ENCODE measurements at places on chromosomes 2 and 18. TPM values are rescaled to one million over a fixed set of nuclear protein-coding genes. Genes with fewer than 3 reads are reported as not detected.

MAP2 gene
- total RNA-seq: 123 TPM

C2orf15 gene
- total RNA-seq: 0.23 TPM

CDKL4 gene
- total RNA-seq: 0.75 TPM

ALK gene
- total RNA-seq: 2.1 TPM

PPP1R1C gene
- total RNA-seq: 1.7 TPM

LRP2 gene
- 27.5 TPM for total RNA-seq

RNF181 gene
- 75.8 TPM for total RNA-seq

CAVIN2 gene
- not detected for total RNA-seq

DNA sequence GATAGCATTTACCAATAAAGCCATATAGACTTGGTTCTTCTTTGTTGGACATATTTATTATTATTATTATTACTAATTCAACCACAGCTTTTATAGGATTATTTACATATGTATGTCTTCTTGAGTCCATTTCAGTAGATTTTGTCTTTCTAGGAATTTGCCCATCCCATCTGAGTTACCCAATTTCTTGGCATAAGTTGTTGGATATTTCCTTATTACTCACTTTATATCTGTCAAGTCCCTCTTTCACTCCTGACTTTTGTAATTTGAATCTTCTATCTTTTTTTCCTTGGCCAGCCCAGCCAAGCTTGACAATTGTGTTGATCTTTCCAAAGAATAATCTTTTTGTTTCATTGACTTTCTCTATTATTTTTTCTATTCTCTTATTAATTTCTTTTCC lies 543.7 kb downstream of the SUCLG1 start:
- no peak for DNase-seq
- no peaks in the 10 kb centered on the region for H3K4me1 ChIP-seq
- no peak overlapping the region for H3K4me3 ChIP-seq
- H3K36me3 ChIP-seq: no peaks in the 10 kb centered on the region

GRCh38 chr2:205579335-205579734 lies 103.0 kb upstream of the NRP2 start:
- H3K27me3 ChIP-seq: no peaks in the 10 kb centered on the region
- no peak overlapping the region for H3K4me3 ChIP-seq
- DNase-seq: no peak

GRCh38 chr2:33645861-33646260 lies 46.8 kb upstream of the FAM98A start:
- H3K4me3 ChIP-seq: no peak overlapping the region
- H3K27ac ChIP-seq: no peak overlapping the region
- no peaks in the 10 kb centered on the region for H3K27me3 ChIP-seq

DNA sequence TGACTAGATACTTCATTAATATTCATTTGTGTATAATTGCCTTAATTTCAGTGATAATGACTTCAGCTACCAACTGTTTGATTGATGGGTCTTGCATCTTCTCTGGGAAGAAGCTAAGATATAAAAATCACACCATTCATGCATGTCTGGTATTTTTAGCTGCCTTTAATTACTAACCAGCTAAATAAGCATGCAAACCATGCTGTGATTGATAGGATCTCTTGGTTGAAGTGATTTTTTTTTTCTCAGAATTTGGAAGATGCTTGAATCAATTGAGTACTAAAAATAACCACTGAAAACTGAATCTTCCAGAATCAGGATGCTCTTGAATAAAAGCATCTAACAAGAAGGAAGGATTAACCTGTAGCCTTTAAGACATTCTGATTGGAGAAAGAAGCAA lies 668.8 kb downstream of the TDRD15 start:
- no peaks in the 10 kb centered on the region for H3K36me3 ChIP-seq
- no peak for DNase-seq
- no peak overlapping the region for H3K4me3 ChIP-seq
- H3K27ac ChIP-seq: no peak overlapping the region

DNA sequence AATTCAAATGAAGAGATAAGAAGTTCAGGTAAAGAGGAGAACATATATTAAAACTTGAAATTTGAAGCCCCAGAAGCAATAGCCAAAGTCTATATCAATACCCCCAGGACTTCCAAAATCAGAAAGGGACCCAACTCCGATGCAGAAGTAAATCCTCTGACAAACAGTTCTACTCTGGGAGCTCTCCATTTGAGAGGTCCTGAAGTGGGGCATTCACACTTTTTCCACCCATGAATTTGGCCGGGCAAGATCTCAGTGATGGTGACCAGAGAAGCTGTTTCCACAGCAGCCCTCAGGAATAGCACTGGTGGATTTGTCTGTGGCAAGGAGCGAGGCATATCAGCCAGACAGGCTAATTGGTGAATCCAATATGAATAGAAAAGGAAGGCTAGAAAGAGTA lies 313.6 kb upstream of the MC4R start:
- H3K4me1 ChIP-seq: no peaks in the 10 kb centered on the region
- H3K4me3 ChIP-seq: no peak overlapping the region
- no peak overlapping the region for H3K27ac ChIP-seq
- H3K36me3 ChIP-seq: no peaks in the 10 kb centered on the region
- no peak for DNase-seq

GRCh38 chr2:36549165-36549574 lies 48.8 kb downstream of the FEZ2 start:
- peaks cover 9% of the 10 kb centered on the region for H3K4me1 ChIP-seq
- DNase-seq: no peak
- peaks cover 15% of the 10 kb centered on the region for H3K36me3 ChIP-seq
- H3K27me3 ChIP-seq: no peaks in the 10 kb centered on the region
- H3K4me3 ChIP-seq: no peak overlapping the region

- H3K27ac ChIP-seq: no peak overlapping the region
- no peaks in the 10 kb centered on the region for H3K4me1 ChIP-seq
- no peak overlapping the region for H3K4me3 ChIP-seq
- H3K36me3 ChIP-seq: peaks cover 11% of the 10 kb centered on the region
These were observed 19.4 kb downstream of the SFTPB start for GRCh38 chr2:85648619-85649018.

GRCh38 chr2:26885651-26886329 lies 37.9 kb downstream of the DPYSL5 start:
- H3K27me3 ChIP-seq: no peaks in the 10 kb centered on the region
- no peak overlapping the region for H3K27ac ChIP-seq

DNA sequence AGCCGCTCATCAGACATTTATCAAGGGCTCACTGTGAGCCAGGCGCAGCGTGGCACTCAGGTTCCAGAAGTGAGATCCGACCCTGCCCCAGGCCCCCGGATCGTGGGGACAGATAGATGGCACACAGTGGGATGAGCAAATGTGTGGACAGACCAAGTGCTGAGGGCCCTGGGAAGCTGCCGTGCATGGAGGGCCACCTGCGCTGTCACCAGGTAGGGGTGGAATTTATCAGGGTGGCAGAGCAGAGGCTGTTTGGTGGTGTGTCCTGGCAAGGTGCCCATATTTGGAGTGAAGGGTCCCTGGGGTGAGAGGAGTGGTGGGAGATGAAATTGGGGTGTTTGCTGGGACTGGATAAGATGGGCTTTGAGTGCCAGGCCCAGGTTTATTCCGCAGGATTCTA lies 92.8 kb upstream of the HS6ST1 start:
- no peaks in the 10 kb centered on the region for H3K27me3 ChIP-seq
- H3K27ac ChIP-seq: no peak overlapping the region
- DNase-seq: no peak
- peaks cover 30% of the 10 kb centered on the region for H3K4me1 ChIP-seq

DNA sequence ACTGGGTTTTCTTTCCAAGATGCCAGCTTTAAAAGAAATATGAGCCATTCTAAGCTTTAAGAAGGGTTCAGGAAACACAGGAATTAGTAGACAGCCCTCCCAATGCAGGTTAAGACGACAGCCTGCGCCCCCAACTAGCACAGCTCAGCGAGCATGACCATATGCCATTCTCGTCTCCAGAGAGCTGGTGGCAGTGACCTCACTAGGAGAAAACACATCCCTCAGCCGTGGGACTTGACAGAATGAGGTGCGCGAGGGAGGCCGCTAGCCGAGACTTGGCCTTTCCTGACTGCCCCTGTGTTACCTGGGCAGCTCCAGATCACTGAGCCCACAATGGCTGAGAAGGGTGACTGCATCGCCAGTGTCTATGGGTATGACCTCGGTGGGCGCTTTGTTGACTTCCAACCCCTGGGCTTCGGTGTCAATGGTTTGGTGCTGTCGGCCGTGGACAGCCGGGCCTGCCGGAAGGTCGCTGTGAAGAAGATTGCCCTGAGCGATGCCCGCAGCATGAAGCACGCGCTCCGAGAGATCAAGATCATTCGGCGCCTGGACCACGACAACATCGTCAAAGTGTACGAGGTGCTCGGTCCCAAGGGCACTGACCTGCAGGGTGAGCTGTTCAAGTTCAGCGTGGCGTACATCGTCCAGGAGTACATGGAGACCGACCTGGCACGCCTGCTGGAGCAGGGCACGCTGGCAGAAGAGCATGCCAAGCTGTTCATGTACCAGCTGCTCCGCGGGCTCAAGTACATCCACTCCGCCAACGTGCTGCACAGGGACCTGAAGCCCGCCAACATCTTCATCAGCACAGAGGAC lies 103.9 kb downstream of the MAPK4 start:
- DNase-seq: no peak
- H3K27ac ChIP-seq: no peak overlapping the region
- no peaks in the 10 kb centered on the region for H3K27me3 ChIP-seq
- H3K4me3 ChIP-seq: no peak overlapping the region

DNA sequence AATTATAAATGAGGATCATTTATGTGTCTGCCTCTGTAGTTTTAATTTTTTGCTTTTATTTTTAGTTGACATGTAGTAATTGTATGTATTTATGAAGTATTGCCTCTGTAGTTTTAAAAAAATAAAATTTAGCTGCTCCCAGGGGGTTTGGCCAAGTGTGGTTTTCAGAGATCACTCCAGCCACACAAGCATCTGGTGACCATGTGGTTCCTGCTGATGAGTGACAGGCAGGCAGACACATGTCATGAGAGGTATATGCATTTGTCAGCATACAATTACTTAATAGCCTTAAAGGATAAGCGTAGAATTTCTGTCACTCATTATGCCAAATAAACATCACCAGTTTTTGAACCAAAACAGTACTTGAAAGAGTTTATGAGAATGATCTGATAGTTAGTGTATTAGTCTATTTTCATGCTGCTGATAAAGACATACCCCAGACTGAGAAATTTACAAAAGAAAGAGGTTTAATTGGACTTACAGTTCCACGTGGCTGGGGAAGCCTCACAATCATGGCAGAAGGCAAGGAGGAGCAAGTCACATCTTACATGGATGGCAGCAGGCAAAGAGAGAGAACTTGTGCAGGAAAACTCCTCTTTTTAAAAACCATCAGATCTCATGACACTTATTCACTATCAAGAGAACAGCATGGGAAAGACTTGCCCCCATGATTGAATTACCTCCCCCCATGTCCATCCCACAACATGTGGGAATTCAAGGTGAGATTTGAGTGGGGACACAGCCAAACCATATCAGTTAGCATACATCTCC lies 29.6 kb downstream of the MREG start:
- no peak overlapping the region for H3K4me3 ChIP-seq
- H3K4me1 ChIP-seq: no peaks in the 10 kb centered on the region
- no peak overlapping the region for H3K27ac ChIP-seq
- peaks cover 28% of the 10 kb centered on the region for H3K36me3 ChIP-seq
- no peak for DNase-seq
- H3K27me3 ChIP-seq: no peaks in the 10 kb centered on the region

DNA sequence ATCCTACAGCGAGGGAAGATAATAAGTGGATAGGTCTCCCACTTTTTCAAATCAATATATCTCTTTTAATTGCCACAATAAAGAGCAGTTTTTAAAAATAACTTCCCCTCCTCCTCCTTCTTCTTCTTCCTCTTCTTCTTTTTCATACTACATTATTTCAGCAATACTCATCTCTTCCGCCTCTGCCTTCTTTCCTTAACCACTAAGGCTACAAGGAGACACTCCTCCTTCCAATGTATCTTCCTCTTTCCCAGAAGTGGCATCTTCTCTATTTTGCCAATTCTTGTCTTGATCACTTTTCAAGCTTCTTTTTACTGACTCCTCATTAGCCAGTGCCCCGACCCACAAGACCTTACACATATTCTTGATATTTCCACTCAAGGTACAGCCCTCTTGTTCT lies 546.6 kb upstream of the CHAC2 start:
- no peak overlapping the region for H3K4me3 ChIP-seq
- no peak overlapping the region for H3K27ac ChIP-seq
- no peaks in the 10 kb centered on the region for H3K36me3 ChIP-seq
- H3K4me1 ChIP-seq: no peaks in the 10 kb centered on the region
- H3K27me3 ChIP-seq: no peaks in the 10 kb centered on the region

DNA sequence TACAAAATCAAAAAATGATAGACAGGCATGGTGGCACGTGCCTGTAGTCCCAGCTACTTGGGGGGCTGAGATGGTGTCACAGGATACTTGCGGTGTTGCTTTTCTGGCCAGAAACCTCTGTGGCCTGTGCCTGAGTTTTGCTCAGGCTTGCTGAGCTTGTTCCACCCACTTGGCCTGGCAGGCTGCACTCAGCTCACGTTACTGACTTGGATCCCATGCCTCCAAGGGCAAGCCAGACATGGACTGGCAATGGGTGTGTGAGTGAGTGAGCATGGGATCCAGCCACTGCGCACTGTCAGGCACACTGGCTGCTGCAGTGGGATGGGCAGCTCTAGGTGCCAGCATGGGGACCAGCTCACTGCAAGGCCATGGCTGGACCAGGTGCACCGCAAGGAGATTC lies 67.9 kb downstream of the NCAPH start:
- H3K27me3 ChIP-seq: no peaks in the 10 kb centered on the region
- H3K4me3 ChIP-seq: no peak overlapping the region
- no peaks in the 10 kb centered on the region for H3K36me3 ChIP-seq
- peaks cover 22% of the 10 kb centered on the region for H3K4me1 ChIP-seq

GRCh38 chr2:204604061-204604460 lies 58.8 kb downstream of the PARD3B start:
- no peak overlapping the region for H3K27ac ChIP-seq
- peaks cover 24% of the 10 kb centered on the region for H3K4me1 ChIP-seq
- H3K4me3 ChIP-seq: no peak overlapping the region
- no peak for DNase-seq
- H3K27me3 ChIP-seq: no peaks in the 10 kb centered on the region
- H3K36me3 ChIP-seq: peaks cover 8% of the 10 kb centered on the region

DNA sequence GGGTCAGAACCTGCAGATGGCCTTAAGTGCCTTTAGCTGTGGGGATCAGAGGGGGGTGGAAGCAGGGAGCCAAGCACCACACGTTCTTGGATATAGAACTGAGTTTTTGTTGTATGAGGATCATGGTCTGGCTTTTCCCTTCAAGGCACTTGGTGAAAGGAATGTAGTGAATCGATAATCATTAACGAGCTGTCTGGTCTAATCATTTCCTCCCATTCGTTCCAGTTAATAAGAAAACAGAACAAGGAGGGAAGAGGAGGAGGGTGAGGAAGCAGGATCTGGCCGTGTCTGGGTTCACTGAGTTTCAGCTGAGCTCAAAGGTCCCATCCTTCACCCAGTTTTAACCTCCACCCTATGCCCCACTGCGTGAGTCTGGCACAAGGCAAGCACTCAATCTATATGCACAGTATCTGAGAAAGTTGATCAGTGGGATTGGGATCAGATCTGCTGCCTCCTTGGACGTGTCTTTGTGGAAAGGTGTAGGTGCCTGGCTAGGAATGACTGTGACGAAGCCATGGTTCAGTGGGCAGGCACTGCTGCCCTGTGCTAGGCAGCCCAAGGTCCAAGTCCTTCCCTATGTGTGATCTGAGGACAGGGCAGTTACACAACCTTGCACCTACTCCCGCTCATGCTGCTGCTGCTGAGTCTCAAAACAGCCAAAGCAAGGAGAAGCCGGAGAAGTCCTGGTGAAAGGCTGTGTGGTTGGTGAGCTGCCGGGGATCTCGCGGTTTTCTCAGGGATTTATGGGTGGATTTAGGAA lies 54.8 kb downstream of the GALNT14 start:
- H3K27ac ChIP-seq: no peak overlapping the region
- H3K36me3 ChIP-seq: no peaks in the 10 kb centered on the region
- no peak overlapping the region for H3K4me3 ChIP-seq
- no peak for DNase-seq

Measured in neural crest cell (in vitro differentiated cells).